Stimulated activated CD4-positive, alpha-beta T cell treated with anti-CD3 and anti-CD28 coated beads, Interleukin-1b, Interleukin-23, amount 100 ng/mL, for 4 hours (primary cell): ENCODE measurements at places on chromosomes 7 and 10.
A peak's percentile ranks its signal among the peaks of the same experiment; 100 is the strongest.

GRCh38 chr10:130409331-130409730, 273.1 kb downstream of the GLRX3 start:
- DNase-seq: no peak

- DNase-seq: no peak
Observed at GRCh38 chr7:152403726-152404125, 32.1 kb downstream of the KMT2C start.

DNA sequence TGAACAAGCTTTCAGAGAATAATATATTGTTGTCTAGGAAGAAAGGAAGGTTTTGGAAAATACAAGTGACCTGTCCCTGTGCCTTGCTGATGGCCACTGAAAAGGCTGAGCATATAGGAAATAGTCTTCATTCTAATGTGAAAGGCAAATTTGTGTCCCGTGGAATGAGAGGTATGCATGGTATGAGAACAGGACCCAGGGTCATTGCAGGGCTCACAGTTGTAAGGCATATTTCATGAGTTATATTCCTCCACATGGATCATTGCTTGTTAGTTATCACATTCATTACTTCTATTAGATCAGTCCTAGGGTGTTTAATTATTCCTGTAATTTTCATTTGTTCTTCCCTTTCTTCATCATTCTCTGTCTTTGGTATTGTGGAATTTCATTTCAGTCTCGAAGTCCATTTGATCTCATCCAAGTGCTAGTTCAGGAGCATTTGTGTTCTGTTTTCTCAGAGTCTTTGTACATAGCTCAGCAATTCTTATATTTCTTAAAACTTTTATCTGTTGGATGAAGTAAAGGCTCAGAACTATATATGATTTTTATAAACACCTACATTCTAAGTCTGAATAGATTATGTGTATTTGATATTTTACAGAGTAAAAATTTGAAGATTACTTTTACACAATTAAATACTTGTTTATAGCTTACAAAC, 39.4 kb upstream of the ARHGAP21 start:
- DNase-seq: no peak

DNA sequence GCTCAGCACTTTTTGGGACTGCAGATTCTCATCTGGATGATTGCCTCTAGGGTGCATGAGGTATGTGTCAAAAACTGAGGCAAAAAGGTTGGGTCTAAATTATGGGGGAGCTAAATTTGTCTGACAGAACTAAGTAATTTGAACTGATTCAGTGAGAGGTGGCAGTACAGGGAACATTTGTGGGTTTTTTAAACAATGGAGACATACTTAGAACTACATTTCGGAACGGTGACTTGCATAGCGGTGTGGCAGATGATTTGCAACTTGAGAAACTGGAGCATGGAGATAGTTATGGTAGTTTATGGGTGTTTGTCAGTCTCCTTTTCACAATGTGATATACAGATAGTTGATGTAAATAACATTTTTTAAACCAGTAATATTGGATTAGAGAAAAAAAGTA, 14.6 kb downstream of the TBC1D12 start:
- DNase-seq: no peak

- peak; percentile 15 for DNase-seq
Observed at GRCh38 chr10:121886997-121887622, 40.7 kb downstream of the ATE1 start.

DNA sequence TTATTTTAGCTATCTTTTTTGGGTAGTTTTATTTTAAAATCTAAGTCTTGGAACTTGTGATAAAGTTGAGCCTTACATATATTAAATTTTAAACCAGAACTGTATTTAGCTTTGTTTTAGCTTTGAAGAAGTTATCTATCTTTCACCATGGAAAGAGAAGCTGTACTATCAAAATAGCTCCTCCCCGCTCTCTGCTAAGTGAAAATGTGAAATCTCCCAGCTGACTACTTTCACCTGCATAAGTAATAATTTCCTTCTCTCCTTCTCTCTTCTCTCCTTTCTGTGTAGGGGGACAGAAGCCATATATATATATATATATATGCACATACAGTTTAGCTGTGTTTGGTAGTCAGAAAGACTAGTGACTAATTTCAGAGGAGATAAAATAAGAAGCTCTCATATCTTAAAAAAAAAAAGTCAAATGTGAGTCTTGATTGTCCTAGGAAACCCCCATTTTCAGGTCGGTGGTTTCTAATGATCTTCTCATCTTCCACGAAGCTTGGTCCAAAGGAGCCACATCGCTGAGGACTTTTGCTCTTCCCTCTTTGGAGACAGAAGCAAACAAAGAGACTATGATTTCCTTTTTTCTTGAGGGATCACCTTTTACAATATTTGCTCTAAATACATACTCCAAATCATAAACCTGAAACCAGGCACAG, 30.6 kb upstream of the GDI2 start:
- DNase-seq: no peak

DNA sequence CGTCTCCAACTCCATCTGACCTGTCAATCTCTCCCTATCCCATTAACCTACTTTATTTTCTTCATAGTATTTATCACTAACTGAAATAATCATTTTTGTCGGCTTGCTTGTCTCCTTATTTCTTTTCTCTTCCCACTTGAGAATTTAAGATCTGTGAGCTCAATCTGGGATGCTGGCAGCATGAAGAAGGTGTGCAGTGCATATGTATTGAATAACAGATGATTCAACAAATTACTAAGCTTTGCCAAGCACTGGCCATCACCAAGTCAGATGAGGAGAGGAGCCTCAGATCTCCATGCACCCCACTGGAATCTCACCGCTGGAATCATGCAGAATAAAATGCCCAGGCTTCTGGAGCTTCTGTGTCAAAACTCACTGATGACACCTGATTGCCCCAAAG, 47.6 kb upstream of the PPP1R3C start:
- no peak for DNase-seq

DNA sequence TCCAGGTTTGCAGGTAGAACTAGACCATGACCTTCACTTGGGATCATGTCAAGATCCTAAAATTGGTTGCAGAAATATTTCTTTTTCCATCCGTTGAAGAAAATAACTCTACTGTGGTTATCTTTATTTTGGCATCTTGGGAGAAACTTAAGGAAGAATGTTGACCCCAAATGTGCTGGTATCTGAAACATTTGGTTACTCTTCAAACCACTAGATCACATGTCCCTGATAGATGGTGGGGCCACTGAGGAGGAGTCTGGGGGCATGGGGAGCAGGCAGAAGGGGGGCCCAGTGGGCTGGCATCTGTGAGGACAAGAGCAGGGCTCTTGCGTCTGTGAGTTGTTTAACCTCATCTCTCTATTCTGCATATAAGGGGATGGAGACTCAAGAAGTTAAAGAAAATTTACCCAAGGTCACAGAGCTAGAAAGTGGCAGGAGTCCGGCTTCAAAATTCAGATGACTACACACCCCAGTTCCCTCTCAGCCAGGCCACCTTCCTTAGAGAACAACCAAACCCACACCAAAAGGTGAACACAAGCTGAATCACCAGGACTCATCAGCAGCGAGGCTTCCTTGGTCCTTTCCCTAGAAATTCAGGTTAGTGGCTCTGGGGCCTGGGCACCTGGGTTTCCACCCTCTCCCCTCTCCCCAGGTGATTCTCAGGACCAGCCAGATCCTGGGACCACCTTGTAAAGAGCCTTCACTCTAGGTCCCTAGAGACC, 40.6 kb upstream of the SRGN start:
- DNase-seq: no peak

DNA sequence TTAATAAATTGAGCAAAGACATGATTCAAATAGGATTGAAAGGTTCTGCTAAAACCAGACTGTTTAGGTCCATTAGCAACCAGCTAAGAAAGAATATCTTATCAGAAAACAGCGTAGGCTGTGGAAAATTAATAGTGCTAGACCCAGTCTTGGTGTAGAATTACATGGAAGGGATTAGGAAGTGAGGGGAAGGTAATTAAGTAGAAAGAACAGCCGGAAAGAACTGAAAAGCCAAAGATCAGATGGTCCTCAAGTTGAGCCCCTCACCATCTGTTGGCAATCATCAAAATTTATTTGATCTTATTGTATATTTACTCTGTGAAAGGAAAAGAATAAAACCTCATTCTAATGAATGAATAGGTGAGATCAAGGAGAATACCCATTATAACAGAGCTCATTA, 50.1 kb downstream of the COL1A2 start:
- no peak for DNase-seq

GRCh38 chr7:153027210-153027609, 267.7 kb downstream of the ACTR3B start:
- no peak for DNase-seq

DNA sequence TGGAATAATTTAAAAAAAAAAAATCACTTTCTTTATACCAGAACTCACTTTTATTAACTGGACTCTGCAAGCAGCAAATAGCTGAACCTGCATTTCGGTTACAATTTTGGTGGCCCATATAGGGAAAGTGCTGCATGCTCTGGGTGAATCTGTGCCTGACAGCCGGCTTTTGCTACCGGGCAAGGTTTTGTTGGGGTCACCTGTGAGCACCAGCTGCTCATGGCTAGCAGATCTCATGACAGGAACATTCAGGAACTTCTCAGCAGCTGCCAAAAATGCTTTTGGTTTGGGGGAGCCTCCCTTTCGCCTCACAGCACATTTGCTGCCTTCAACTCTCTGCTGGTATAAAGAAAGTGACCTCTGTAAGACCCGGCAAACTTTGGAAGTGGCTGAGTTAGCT, 13.2 kb upstream of the CREB3L2 start:
- no peak for DNase-seq

DNA sequence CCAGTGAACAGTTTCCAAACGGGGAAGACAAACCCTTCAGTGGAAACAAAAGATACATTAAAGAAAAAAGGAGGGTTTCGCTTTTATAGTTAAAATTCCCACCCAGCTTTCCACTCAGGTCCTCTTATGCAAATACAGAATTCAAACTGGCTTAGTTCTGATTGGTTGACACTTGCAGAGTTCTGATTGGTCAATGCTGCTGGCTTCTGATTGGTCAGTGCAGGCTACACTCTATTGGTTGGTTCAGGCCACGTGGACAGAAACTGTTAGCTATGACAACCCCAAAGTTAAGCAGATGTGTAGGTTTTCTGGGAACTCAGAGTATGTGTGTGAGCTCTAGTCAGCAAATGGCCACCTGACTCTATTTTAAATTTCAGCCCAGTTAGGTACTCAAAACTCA, 80.0 kb downstream of the FBXL13 start:
- DNase-seq: no peak

DNA sequence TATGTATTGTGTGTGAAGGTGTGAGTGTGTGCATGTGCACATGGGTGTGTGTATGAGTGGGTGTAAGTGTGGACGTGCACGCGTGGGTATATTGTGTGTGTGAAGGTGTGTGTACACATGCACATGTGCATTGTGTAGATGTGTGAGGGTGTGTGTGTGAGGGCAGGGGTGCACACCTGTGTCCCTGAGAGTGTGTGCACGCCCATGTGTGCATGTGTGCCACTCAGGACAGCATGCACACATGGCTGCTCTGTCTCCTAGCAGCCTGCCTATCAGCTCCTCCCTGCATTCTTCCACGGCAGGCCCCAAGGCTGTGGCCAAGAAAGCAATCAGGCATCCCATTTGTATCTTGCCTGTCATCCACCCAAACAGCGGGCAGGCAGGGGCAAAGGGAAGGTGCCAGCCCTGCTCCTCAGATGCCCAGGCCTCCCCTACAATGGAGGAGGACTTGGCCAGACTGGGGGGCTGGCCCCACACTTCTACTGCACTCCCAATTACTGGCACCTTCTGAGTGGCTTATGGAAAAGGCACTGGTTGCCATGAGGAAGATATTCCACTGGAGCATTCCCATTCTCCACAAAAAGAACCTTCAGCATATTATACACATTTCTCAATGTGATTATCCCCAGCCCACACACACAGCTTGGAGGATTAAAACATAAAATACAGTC, 380.4 kb upstream of the ZMIZ1 start:
- no peak for DNase-seq

- DNase-seq: no peak
Observed at GRCh38 chr7:26653430-26654399, 210.7 kb downstream of the SKAP2 start.

DNA sequence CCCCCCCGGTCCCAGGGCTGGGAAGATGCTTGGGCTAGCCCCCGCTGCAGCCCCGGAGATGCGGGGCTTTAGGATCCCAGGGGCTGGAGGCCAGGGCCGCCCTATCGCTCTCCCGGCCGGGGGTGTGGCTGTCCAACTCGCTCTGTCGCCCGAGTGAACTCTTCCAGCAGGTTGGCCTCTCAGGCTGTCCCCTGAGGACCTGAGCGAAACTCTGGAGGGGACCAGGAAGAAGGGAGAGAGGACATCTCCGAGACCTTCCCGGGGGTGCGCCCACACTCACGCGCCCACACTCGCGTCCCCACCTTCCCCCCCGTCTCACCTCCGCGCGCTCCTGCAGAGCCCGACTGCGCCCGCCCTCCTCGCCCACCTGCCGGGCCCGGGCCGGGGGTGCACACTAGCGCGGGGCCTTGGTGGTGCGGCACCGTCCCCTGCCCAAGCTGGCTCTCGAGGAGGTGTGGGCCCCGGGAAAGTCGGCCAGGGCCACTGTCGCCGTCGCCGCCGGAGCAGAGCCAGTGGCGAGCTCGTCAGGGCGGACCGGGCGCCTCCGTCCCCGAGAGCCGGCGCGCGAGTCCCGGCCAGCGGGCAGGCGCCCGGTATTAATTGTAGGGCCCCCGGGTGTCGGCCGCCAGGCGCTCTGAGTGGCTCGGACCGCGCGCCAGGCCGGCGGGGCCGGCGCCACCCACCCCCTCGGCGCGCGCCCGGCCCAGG, 101.7 kb upstream of the SVIL start:
- DNase-seq: peak; percentile 24

DNA sequence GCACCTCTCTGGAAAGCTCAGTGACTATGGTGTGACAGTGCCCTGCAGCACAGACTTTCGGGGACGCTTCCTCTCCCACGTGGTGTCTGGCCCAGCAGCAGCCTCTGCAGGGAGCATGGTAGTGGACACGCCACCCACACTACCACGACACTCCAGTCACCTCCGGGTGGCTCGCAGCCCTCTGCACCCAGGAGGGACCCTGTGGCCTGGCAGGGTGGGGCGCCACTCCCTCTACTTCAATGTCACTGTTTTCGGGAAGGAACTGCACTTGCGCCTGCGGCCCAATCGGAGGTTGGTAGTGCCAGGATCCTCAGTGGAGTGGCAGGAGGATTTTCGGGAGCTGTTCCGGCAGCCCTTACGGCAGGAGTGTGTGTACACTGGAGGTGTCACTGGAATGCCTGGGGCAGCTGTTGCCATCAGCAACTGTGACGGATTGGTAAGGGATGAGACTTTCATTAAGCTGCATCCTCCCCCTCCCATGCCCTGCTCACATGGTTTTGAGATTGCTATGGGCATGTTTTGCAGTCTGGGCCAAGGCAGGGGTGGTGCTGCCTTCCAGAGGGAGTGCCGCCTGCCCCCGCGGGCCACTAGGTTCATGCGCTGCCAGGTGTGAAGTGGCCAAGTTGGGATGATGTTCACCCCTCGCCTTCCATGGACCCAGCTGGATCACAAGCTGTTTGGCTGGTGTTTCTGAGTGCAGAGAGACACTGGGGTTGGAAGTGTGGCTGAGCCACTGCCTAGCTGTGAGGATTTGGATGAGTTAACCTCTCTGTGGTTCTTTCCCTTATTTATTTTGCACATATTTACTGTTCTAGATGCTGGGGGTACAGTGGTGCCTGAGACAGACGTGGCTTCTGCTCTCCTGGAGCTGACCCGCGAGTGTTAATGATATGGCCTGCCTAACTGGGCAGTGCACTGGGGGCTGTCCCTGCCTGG, 2.5 kb downstream of the ADAMTS14 start:
- DNase-seq: no peak
